WTC11 (cell line): ENCODE measurements at places on chromosomes 6 and 20. TPM values are rescaled to one million over a fixed set of nuclear protein-coding genes. Genes with fewer than 3 reads are reported as not detected.
A peak's percentile ranks its signal among the peaks of the same experiment; 100 is the strongest.

DNA sequence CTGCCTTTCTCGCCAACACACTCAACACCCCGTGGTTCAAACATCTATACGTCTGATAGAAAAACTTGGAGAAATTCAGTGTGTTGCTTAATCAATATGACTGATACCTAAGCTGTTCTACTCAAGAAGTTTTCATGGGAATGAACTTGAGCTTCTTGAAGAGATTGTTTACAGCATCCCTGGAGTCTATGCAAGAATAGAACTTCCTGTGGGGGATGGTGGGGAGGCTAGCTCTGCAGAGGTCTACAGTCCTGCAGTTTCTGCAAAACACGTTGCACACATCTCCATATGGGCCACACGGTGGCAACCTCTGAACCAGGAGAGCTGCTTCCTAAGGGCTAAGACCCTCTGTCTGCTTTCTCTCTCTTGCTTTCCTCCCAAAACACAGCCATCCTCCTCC, 32.7 kb upstream of the FANCE start:
- DNase-seq = no peak

GRCh38 chr6:189676-190075, 102.6 kb upstream of the DUSP22 start:
- DNase-seq = no peak

- no peak for DNase-seq
Observed at GRCh38 chr6:40348591-40348990, 238.6 kb downstream of the LRFN2 start.

GRCh38 chr20:24995741-24996448, 3.3 kb upstream of the APMAP start:
- no peak for DNase-seq

GRCh38 chr6:99841297-99841696, 152.7 kb downstream of the MCHR2 start:
- DNase-seq = no peak

DNA sequence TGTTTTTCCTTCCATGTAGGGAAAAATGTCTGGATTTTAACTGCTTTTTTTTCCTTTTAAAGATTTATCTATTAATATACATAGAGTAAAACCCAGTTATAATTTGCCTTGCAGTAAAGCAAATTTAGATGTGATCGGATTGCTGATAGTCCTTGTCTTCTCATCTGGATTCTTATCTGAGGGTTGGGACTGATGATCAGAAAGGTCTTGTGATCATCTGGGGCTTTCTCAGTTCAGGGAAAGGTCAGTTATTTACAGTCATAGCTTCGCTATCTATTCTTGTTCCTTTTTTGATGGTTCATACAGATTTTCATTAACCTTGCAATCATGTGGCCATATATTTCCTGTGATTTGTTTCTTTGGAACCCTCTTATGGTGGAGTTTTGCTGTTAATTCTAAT, 63.8 kb upstream of the CLDN20 start:
- no peak for DNase-seq

GRCh38 chr6:125596020-125596419, 153.4 kb upstream of the HEY2 start:
- DNase-seq = no peak

DNA sequence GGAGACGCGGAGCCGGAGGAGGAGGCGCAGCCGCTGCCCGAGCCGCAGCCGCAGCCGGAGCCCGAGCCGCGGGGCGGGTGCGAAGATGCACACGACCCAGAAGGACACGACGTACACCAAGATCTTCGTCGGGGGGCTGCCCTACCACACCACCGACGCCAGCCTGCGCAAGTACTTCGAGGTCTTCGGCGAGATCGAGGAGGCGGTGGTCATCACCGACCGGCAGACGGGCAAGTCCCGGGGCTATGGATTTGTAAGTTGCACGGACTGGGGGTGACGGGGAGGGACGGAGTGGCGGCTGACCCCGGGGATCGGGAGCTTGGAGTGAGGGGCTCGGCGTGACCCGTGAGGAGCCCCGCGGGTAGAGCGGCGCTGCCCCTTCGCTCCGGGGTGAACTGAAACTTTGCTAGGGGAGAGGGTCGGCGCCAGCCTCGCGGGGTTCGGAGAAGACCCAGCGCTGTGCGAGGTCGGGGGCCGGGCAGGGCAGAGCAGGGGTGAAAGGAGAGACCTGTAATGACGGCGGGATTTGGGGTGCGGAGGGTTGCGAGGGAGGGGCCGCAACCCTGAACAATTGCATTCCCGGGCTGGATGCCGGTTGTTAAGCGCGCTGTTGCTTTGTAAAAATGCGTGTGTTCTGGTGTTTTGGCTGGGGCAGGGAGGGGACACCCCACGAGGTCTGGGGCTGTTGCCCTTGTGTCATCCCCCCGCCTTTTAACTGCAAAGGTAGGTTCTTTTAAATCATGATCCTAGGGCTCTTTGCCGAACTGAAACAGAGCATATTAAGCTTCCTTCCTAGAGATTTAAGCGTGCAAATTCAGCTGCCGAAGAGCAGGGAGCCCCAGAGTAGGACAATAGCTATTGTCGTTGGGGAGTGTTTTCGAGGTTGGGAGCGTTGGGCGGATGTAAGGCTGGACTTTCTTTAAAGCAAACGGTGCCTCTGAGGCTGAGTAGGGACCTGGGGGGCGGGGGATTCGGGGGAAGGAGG, 628 bp downstream of the RBM24 start:
- DNase-seq = peak; percentile 28

DNA sequence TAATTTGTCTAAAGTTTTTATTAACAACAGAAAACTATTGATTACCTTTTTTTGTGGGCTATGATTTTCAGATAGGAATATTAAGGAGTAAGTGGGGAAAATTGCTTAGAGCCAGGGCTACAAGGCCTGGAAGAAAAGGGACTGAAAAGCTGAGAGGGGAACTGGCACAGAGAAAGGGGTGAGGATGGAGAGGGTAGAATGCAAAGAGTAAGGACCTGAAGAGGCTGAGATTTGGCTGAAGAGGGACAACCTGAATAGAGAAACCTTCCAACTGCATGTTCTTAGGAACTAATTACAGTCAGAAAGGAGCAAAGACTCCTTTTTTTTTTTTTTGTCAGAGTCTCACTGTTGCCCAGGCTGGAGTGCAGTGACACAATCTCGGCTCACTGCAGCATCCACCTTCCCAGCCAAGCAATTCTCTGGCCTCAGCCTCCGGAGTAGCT, 16.7 kb downstream of the BTN2A1 start:
- no peak for DNase-seq

DNA sequence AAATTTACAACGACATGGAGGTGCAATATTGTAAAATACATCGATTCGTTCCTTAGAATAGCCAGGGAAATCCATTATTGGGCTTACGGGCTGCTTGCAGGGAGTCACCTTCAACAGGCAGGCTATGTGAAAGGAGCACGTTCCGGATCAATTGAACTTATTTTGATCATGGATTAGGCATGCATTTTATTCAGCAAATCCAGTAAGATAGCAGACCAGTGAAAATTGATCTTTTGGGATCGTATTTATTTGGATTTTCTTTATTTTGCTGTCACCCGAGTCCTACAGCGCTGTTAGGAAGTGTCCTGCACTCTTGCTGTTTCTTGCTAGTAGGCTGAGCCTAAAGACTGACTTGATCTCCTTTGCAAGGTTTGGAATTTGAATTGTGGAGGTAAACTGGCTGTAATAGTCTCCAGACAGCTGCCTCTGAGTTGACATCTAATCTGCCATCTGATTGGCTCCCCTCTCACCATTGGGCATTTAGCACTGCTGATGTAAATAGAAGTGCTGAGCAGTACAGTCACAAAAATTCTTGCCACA, 3.0 kb downstream of the ARID1B start:
- no peak for DNase-seq

DNA sequence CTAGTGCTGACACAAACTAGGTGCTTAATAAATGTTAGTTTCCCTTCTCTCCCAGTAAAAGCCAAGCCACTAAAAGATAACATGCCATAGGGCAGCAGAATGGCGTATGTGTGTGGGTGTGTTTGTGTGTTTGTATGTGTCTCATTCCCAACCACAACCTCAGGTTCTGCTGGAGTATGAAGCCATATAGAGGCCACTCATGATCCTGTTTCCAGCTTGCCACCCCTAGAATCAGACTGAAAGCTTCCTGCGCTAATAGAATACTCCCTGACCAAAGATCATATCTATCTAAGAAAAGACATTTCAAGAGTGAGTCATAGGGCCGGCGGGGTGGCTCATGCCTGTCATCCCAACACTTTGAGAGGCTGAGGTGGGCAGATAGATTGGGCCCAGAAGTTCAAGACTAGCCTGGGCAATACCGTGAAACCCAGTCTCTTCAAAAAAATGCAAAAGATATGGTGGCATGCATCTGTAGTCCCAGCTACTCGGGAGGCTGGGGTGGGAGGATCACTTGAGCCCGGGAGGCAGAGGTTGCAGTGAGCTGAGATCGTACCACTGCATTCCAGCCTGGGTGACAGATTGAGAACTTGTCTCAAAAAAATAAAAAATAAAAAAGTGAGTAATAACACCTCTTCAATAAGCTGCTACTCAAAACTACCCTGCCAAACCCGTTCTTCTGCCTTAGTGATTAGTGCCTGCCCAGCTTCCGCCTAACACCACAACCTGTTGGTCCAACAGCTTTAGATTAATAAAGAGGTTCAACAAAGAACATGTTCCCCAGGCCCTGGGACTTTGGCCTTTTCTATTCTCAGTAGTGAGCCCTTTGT, 11.8 kb upstream of the SNRPC start:
- no peak for DNase-seq

- DNase-seq = no peak
Observed at GRCh38 chr20:52829111-52829510, 143.0 kb upstream of the TSHZ2 start.

GRCh38 chr6:160259598-160259997, 977 bp upstream of the SLC22A2 start:
- DNase-seq = no peak

- peak; percentile 72 for DNase-seq
Observed at GRCh38 chr6:137705160-137706082, 161.6 kb upstream of the TNFAIP3 start.

DNA sequence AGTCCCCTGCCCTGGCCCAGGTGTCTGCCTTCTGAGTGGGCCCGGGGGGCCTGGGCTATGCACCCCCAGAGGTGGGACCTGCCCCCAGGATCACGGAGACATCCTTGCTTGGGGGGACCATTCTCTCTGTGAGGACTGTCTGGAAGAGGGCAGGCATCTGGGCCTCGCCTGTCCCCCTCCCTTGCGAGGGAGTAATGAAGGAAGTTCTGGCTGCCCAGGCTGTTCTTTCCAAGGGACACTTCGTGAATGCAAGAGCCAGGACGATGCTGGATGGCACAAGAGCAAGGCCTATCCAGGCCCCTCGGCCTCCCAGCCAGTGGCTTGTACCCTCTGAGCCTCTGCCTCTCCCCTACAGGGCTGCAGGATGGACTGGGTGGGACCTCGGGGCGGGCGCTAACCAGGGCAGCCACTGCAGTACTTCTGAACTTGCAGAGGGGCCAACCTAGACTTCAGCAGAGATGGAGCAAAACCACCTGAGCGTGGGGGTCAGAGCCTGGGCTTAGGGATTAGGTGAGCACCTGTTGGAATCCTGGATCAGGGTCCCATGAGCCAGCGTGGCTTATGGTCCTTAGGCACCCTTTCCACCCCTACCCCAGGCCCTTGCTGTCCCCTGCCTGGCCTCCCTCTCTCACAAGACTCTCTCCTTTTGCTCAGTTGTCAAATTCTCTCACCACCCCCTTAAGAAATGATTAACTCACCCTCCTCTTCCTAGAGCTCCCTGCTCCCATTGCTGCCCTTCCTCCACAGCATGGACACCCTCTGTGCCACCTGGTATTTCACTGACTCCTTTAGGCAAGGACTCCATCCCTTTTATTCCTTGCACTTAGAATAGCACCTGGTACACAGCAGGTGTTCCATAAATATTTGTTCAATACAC, 53.2 kb downstream of the CTCFL start:
- no peak for DNase-seq

DNA sequence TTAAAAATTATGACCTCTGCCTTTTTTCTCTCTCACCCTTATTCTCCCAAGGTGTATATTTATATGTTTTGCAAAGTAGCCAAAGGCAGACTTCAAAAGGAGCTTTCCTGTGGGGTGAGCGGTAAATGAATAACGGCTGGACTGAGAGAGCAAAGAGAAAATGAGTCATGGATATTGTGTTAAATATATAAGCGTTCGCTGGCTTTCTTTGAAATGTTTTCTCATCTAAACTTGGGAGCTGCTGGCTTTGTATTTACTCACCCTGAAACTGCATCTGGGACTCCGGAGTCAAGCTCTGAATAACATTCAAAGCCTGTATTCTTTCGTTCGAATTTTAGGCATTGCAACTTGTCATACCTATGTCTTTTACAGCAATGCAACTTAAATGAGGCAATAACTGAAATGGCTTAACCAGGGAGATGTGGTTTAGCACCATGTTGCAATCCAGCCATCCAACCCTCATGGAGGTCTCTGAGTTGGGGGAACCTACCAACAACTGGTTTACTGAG, 32.0 kb downstream of the ATXN1 start:
- no peak for DNase-seq

GRCh38 chr20:39865446-39865845, 823.6 kb downstream of the MAFB start:
- DNase-seq = no peak

DNA sequence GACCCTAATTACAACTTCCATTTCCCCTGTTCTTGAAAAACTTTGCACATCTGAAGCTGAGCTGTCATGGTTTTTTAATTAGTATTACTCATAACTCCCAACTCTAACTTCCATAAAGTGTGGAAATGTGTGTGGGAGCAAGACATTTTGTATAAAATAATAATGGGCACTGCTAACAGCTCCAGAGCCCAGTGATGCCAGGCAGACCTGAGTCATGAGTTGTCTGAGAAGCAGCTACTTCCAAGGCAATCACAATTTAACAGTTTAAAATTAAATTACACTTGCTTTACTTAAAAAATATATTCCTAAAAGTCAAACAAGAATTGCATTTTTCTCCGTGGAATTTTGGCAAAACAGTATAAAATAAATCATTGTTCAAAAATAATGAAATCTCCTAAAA, 6.4 kb downstream of the SLC2A12 start:
- no peak for DNase-seq

GRCh38 chr20:60649541-60649940, 602.5 kb upstream of the CDH4 start:
- no peak for DNase-seq

GRCh38 chr6:125198398-125198937, 44.9 kb downstream of the TPD52L1 start:
- no peak for DNase-seq

Gene KCNK15
- 0.24 to 0.37 TPM (median 0.32 TPM) in 3 replicates for total RNA-seq

Gene HSPA1L
- total RNA-seq = 1.2 to 2.1 TPM (median 1.9 TPM) in 3 replicates

Gene GPX5
- not detected in 3 replicates for total RNA-seq

Gene MED23
- 18.0 to 19.0 TPM (median 18.3 TPM) in 3 replicates for total RNA-seq

Gene ARFGEF2
- 17.3 to 20.9 TPM (median 17.7 TPM) in 3 replicates for total RNA-seq

Gene GGTLC1
- not detected in 3 replicates for total RNA-seq

Gene PACRG
- 0.44 TPM in 2 of 3 replicates, not detected in the other for total RNA-seq

Gene SOBP
- 6.6 to 10.1 TPM (median 7.6 TPM) in 3 replicates for total RNA-seq

Gene HFE
- total RNA-seq = 1.9 to 2.4 TPM (median 2.0 TPM) in 3 replicates

Gene SSTR4
- total RNA-seq = not detected in 3 replicates

Gene LAMA2
- total RNA-seq = 5.6 to 6.6 TPM (median 6.4 TPM) in 3 replicates

Gene TMEM30A
- total RNA-seq = 68.2 to 81.2 TPM (median 72.6 TPM) in 3 replicates

Gene GHRH
- 0.74 TPM in 1 of 3 replicates, not detected in the others for total RNA-seq

Gene SLC26A8
- 0.46 to 0.80 TPM (median 0.50 TPM) in 3 replicates for total RNA-seq

Gene DLK2
- total RNA-seq = 0.18 to 0.81 TPM (median 0.37 TPM) in 3 replicates

Gene TRERF1
- 22.3 to 24.3 TPM (median 23.9 TPM) in 3 replicates for total RNA-seq

Gene PRSS35
- 2.7 to 6.7 TPM (median 3.1 TPM) in 3 replicates for total RNA-seq

Gene ROMO1
- total RNA-seq = 213 to 249 TPM (median 245 TPM) in 3 replicates
